Neural crest cell (in vitro differentiated cells): ENCODE measurements at places on chromosomes 4 and X. TPM values are rescaled to one million over a fixed set of nuclear protein-coding genes. Genes with fewer than 3 reads are reported as not detected.

TEX13B gene
- not detected in 2 replicates for total RNA-seq

RPGR gene
- 9.1 and 9.2 TPM in 2 replicates for total RNA-seq

DRD5 gene
- not detected in 2 replicates for total RNA-seq

SSX2 gene
- not detected in 2 replicates for total RNA-seq

SMIM10L2A gene
- total RNA-seq, result 3.5 and 3.8 TPM in 2 replicates

TIMM17B gene
- total RNA-seq, result 86.0 and 95.7 TPM in 2 replicates

PDLIM3 gene
- 2.3 and 3.2 TPM in 2 replicates for total RNA-seq

FGA gene
- total RNA-seq, result not detected in 2 replicates

IQCM gene
- total RNA-seq, result not detected in 2 replicates

HTRA3 gene
- 3.4 and 3.7 TPM in 2 replicates for total RNA-seq
